ENCODE measurements at places on chromosomes 2 and 18.
A peak's percentile ranks its signal among the peaks of the same experiment; 100 is the strongest.

GRCh38 chr18:25256439-25256838 lies 95.5 kb downstream of the ZNF521 start:
- no peak for DNase-seq

GRCh38 chr2:108217211-108217610 lies 22.6 kb upstream of the SULT1C3 start:
- DNase-seq, result no peak

DNA sequence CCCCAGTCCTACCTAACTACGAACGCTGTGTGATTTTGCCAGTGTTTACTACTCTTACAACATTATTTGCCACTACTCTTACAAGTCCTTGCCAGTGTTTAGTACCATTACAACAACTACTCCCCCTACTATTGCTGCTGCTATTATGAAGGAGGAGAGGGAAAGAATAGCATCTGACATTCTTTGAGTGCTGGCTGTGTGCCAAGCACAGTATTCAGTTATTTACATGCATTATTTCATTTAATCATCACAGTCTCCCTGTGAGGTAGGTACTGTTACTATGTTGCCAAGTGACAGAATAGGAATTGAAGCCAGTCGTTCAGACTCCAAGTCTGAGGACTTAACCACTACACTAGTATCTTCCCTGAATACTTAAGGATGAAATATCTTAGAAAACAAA lies 185.9 kb upstream of the FOSL2 start:
- no peak for DNase-seq

- DNase-seq, result no peak
These were observed 12.1 kb downstream of the LCLAT1 start for GRCh38 chr2:30459140-30459539.

- DNase-seq, result no peak
These were observed 64.9 kb downstream of the HS1BP3 start for GRCh38 chr2:20585710-20586594.

- DNase-seq, result no peak
These were observed 53.3 kb downstream of the CCDC148 start for GRCh38 chr2:158403237-158403636.

DNA sequence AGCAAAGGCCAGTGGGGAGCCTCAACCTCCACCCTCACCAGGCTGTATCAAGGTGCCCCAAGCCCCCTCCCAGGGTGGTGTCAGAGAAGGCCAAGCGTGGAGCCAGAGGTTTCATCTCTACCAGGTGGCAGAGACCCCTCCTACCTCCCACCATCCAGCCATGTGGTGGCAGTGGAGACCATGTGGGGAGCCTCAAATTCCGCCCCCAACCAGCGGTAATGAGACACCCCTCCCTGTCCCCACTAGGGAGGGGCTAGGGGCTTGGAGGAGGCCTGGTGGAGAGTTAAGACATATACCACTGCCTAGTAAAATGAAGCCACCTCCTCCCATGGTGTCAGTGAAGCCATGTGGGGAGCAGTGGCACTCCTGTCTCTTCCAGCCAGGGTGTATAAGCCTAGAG lies 24.4 kb upstream of the YPEL5 start:
- DNase-seq, result no peak

- DNase-seq, result no peak
These were observed 10.9 kb downstream of the SERPINB12 start for GRCh38 chr18:63553081-63553480.

DNA sequence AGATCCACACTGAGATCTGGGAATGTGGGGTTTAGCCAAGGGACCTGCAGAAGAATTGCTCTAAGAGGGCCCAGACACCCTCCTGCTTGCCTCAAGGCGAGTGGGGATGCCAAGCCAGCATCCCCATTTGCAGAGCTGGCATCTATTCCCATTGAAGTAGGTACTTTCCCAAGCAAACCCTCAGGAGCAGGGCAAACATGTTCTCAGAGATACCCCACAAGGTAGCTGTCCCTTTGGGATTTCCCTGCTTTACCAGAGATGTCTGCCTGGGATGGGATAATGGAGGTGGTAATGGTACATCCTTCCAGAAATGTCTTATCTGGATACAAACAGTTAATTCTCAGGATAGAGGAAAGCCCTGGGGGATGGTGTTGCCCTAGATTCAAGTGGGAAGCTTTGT lies 51.2 kb downstream of the GYPC start:
- DNase-seq, result no peak

- DNase-seq, result peak; percentile 21
These were observed 28.3 kb upstream of the DNAJC27 start for GRCh38 chr2:25000036-25000435.

- DNase-seq, result peak; percentile 65
These were observed at the start of gene HS6ST1 for GRCh38 chr2:128318776-128319464. Gene HS6ST1, minus strand, starts transcription at chr2:128318868. Its CDS starts 305 bp downstream, at chr2:128318563.

- DNase-seq, result no peak
These were observed 97.2 kb downstream of the TDRD15 start for GRCh38 chr2:21220930-21221329.

DNA sequence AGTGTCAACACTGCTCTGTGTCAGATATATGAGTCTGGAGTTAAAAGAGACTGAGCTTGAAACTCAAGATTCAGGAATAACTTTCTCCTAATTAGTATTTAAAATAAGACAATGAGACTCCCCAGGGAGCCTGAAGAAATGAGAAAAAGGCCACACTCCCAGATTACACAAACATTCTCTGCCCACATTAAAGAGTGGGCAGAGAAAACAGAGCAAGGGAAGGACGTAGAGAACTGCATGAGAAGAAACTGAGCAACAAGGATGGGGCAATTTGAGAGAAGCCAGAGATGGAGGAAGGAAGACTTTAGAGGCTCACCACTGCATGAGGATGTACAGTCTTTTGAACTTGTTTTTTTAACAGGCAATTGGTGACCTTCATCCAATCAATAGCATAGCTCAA lies 438.2 kb downstream of the TDRD15 start:
- no peak for DNase-seq

GRCh38 chr2:105062158-105062557 lies 24.3 kb downstream of the MRPS9 start:
- DNase-seq, result no peak

GRCh38 chr2:37633234-37633633 lies 38.2 kb downstream of the CDC42EP3 start:
- no peak for DNase-seq

- DNase-seq, result no peak
These were observed 242.7 kb upstream of the ZSWIM2 start for GRCh38 chr2:187091664-187092063.

DNA sequence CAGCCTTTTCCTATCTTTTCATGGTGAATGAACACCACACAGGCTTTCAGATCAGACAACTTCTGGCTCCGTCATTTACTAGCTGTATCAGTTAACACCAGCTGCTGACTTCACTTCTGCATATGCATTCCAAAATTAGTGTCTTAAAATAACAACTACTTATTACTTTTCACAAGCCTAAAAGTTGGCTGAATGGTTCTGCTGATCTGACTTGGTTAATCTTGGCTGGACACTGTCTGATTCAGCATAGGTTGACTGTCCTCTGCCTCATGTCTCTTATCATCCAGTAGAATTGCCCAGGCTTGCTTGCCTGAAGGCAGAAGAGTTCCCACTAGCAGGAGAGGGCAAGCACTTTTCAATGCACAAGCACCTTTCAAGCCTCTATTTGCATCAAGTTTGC lies 72.7 kb downstream of the MARCHF4 start:
- no peak for DNase-seq

GRCh38 chr2:127546797-127547196 lies 11.3 kb downstream of the MYO7B start:
- DNase-seq, result no peak

DNA sequence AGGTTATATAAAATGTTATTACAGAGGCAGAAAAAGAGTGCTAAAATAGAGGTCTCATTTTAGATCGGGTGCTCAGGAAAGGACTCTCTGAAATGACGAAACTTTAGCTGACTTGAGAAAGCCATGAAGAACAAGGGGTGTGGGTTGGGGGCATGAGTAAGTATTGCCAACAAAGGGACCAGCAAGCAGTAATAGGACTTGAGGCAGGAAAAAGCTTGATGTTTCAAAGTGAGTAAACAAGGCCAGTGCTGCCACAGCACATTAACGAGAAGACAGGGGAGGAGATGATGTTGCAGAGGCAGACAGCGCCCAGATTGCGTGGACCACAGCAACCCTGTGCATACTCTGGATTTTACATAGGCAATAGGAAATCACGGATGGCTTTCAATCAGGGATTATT lies 318.8 kb downstream of the ZEB2 start:
- no peak for DNase-seq

DNA sequence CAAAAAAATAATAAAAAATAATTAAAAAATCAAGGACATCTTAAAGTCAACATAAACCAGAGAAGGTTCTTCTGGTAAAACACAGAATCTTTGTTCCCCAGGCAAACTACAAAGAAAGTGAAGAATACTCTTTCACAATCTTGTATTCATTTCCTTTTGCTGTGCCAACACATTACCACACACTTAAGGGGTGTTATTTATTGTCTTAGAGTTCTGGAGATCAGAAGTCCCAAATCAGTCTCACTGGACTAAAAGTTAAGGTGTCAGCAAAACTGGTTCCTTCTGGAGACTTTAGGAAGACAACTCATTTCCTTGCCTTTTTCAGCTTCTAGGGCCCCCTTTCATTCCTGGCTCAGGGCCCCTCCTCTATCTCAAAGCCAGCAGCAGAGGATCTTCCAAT lies 12.2 kb upstream of the CAB39 start:
- no peak for DNase-seq

DNA sequence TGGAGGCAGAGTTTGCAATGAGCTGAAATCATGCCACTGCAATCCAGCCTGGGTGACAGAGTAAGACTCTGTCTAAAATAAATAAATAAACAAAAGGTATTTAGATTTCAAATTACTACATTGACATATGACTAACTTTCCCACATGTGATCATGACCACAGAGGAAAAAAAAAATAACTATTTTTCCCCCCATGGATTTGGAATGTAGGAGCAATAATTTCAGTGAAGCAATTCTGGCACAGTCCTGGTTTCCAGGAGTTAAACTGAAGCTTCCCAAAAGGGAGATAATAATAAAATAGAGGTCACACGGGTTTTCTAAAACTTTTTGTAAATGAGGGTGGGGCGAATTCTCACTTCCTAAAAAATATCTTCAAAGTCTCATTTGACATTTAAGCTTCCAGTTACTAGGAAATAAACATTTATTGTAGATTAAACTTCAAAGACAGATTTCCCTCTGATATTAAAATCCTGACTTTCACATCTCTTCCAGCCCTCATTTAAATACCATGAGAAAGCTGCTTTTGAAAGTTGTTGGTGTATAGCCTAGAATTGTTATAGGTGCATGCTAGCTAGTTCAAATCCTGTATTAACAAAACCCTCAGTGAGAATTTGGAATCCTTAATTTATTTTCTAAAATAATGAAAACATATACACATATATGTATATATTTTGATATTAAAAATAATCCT lies 20.7 kb downstream of the SLC19A3 start:
- DNase-seq, result no peak

DNA sequence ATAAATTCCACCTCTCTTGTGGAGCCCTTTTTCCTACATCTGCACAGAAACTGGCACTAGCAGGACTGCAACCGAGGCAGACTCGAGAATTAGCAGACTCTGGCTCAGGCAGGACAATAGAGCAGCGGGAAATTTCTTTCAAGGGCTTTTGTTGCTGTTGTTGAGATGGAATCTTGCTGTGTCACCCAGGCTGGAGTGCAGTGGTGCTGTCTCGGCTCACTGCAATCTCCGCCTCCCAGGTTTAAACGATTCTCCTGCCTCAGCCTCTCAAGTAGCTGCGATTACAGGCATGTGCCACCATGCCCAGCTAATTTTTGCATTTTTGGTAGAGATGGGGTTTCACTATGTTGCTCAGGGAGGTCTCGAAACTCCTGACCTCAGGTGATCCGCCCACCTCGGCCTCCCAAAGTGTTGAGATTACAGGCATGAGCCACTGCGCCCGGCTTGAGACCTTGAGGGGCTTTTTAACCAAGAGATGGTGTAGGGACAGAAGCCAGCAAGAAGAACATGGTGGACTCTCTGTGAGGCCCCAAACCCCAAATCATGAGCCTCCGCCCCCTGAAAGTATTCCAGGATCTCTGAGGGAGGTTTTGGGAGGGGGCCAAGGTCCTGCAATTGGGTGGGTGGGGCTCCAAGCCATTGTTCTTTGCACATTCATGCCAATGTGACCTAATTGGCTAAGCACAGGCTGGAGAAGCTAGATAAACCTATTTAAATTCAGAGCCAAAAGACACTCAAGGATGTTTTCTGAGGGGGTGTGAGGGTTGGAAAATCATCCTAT lies 68.4 kb upstream of the MSH2 start:
- no peak for DNase-seq

GRCh38 chr18:74982946-74983635 lies 225.8 kb downstream of the PTGR3 start:
- DNase-seq, result no peak

DNA sequence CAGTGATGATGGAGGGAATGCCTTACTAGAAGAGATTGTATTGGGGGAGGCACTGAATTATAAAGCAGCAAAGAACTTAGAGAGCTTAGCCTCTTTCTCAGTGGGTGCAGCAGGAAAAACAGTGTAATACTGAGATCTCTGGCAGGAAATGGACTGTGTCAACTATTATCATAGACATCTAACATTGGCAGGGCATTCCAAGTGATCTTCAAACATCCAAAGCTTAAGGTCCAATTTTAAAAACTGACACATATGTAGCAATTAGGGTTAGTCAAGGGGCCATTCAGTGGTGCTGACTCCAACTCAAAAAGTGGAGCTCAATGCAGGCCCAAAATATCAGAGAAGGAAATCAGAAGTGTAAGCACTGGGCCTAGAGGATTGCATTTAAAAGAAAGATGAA lies 106.6 kb upstream of the DDX18 start:
- DNase-seq, result no peak

- no peak for DNase-seq
These were observed 28.4 kb upstream of the NEB start for GRCh38 chr2:151762694-151763093.

DNA sequence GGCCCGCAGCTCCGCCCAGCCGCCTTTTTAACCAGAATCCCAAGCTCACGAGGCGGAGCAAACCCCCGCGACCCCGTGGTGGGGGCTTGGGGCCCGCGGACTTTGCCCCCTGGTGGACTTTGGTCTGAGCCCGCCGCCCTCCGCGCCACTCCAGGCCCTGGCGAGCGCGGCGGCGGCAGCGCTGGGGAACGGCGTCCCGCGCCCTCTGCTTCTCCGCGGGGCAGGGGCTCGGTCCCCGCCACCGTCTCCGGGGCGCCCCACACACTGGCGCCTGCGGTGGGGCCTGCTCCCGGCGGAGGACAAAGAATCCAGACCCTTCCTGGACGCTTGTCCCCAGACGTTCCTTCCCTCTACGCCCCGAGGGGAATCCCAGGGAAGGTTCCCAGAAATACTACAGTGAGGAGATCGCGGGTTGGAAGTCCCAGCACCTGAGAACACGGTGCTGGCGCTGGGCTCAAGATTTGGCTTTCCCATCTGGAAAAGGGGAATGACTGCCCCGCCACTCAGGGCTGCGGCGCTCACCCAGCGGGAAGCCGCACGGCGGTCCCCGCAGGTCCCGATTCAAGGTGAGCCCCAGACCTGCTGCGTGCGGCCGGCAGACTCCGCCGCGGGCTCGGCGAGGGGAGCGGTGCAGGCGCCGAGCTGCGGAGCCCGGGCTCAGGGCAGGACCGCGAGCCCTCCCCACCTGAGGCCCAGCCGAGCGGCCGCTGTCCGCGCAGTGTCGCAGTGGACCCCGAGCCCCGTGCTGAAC lies at the start of gene HAAO:
HAAO (minus strand) TSS at position 1 of the 751 bp plus-strand sequence. CDS start 47 bp downstream, outside the sequence.
- peak; percentile 73 for DNase-seq

GRCh38 chr2:237432484-237433092 lies 18.6 kb upstream of the COL6A3 start:
- DNase-seq, result no peak

Data from KBM-7 (cell line).